ENCODE measurements at places on chromosomes 5 and 9. TPM values are rescaled to one million over a fixed set of nuclear protein-coding genes. Genes with fewer than 3 reads are reported as not detected.
A peak's percentile ranks its signal among the peaks of the same experiment; 100 is the strongest.

GRCh38 chr9:68947842-68948569 is 65.9 kb downstream of the PRKACG start:
- no peak for DNase-seq
- peaks cover 69% of the 10 kb centered on the region for H3K36me3 ChIP-seq
- H3K27ac ChIP-seq: peak overlapping the region; percentile 83

DNA sequence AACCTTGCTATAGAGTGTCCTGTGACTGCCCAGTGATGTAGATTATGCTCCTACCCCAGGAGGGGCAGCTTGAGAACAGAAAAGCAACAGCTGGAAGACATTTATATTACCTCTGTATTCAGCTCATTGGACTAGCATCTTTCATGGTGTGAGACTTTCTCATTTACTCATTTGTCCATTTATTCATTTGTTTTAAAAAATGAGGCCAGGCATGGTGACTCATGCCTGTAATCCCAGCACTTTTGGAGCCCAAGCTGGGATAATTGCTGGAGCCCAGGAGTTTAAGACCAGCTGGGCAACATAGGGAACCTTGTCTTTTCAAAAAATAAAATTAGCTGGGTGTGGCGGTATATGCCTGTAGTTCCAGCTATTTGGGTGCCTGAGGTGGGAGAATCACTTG is 130.0 kb upstream of the LHFPL2 start:
- no peaks in the 10 kb centered on the region for H3K27me3 ChIP-seq
- H3K4me3 ChIP-seq: no peak overlapping the region
- no peak for DNase-seq
- H3K36me3 ChIP-seq: no peaks in the 10 kb centered on the region
- no peaks in the 10 kb centered on the region for H3K4me1 ChIP-seq

GRCh38 chr5:96871027-96871399 is 5.3 kb upstream of the ERAP2 start:
- peaks cover 67% of the 10 kb centered on the region for H3K4me1 ChIP-seq
- peak overlapping the region; percentile 90 for H3K27ac ChIP-seq
- H3K36me3 ChIP-seq: no peaks in the 10 kb centered on the region
- DNase-seq: no peak
- H3K4me3 ChIP-seq: peak overlapping the region; percentile 61

The PRUNE2 gene
- total RNA-seq: 0.27 TPM

The PCDHGA8 gene
- total RNA-seq: 0.07 TPM

The MLANA gene
- not detected for total RNA-seq

The SLCO6A1 gene
- total RNA-seq: not detected

DNA sequence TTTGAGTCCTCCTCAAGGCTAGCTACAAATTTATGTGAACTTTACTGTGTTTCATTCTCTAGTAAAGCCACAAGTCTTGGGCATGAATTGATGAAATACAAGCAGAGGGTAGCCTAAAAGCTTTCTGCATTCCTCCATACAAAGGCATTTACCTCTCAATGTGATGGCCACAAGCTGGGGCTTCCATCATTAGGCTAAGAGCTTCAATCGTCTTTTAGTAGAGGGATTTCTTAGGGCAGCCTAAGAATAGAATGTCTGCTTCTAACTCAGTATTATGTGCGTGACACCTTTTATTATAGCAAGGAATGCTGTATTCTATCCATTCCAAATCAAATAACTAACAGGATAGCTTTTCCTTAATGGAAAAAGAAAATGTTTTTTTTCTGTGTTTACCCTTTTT is 3.7 kb downstream of the PLAC8L1 start:
- no peak overlapping the region for H3K4me3 ChIP-seq
- DNase-seq: no peak
- peaks cover 7% of the 10 kb centered on the region for H3K36me3 ChIP-seq
- H3K27me3 ChIP-seq: no peaks in the 10 kb centered on the region
- H3K4me1 ChIP-seq: no peaks in the 10 kb centered on the region

The CD72 gene
- 11.3 TPM for total RNA-seq

The FAM114A2 gene
- total RNA-seq: 31.2 TPM

DNA sequence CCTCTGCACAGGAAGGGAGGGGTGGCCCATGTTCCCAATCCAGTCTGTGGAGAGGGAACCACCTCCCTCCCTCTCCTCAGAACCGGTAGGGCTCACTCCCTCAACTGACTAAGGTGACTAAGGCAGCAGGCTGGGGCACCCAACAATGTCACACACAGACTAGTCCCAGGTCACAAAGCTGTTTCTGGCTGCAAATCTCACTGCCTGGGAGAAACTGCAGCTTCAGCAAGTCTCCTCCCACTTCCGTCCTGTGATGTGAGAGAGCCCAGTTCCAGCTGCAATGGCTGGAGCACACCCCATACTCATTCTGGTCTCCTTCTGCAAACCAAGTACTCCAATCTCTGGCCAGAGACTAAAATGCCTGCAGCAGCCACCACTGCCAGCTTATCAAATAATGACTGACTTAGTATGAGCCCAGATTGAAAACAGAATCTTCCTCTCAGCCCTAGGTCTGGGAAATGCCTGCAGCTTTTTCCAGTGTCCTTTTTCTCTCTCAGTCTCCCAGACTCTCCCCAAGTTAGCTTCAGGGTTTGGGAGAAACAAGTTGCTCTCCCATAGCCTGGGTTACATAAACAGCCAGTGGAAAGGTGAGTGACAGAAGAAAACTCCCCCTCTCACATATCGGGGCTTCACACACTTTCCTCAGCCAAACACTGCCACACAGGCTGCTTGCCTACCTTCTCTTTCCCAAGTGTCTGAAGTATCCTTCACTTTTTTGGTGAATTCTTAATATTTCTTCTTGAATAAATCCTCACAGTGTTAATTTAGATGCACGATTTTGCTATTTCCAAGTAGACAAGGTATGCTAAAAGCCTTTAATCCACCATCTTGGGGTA is 247.4 kb upstream of the RASA1 start:
- no peak overlapping the region for H3K27ac ChIP-seq
- peaks cover 3% of the 10 kb centered on the region for H3K36me3 ChIP-seq
- H3K4me3 ChIP-seq: no peak overlapping the region
- H3K4me1 ChIP-seq: peaks cover 15% of the 10 kb centered on the region
- peak; percentile 26 for DNase-seq

The GHR gene
- total RNA-seq: not detected

The RGP1 gene
- 17.0 TPM for total RNA-seq

- no peak overlapping the region for H3K27ac ChIP-seq
- H3K36me3 ChIP-seq: no peaks in the 10 kb centered on the region
- DNase-seq: no peak
- no peaks in the 10 kb centered on the region for H3K4me1 ChIP-seq
- H3K27me3 ChIP-seq: no peaks in the 10 kb centered on the region
Observed at GRCh38 chr5:26889815-26890214, 148.6 kb downstream of the CDH9 start.

The STPG3 gene
- 0.48 TPM for total RNA-seq

DNA sequence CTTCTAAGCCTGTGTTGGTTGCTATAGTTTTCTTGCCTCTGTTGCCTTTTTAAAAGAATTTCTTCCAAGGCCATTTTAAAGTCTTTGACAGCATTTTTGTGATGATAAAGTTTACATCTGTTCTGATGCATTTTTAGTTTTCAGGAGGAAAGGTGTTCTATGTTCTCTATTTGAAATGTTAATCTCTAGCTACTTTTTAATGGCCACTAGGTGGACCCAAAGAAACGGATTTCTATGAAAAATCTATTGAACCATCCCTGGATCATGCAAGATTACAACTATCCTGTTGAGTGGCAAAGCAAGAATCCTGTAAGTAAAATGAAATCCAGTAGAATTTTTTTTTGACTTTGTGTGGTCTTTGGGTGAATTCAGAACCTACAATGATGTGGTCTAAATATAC is 60.2 kb downstream of the MELK start:
- peaks cover 3% of the 10 kb centered on the region for H3K4me1 ChIP-seq
- no peak overlapping the region for H3K27ac ChIP-seq
- no peak for DNase-seq
- H3K27me3 ChIP-seq: no peaks in the 10 kb centered on the region

- no peaks in the 10 kb centered on the region for H3K36me3 ChIP-seq
- peak overlapping the region; percentile 78 for H3K4me3 ChIP-seq
- H3K27me3 ChIP-seq: no peaks in the 10 kb centered on the region
- H3K4me1 ChIP-seq: peaks cover 20% of the 10 kb centered on the region
Observed at GRCh38 chr5:132369007-132369473, 470 bp upstream of the SLC22A5 start.

DNA sequence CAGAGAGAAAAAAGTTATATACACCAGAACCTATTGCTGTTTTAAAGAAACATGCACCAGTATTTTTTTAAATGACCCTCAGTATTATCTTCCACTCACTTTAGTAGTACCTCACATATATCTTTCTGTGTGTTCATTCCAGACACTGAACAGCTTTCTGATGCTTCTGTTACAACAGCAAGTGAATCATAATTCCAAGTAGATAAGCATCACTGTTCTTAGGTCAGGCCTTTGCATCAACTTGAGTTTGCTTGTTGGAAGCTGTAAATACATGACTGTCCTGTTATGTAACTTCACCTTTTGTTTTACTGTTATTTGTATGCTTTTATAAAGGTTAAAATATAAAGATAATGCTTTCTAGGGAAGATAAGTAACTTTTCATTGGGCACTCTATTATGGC is 184.4 kb downstream of the ISL1 start:
- DNase-seq: no peak
- no peaks in the 10 kb centered on the region for H3K36me3 ChIP-seq
- no peaks in the 10 kb centered on the region for H3K27me3 ChIP-seq
- no peak overlapping the region for H3K4me3 ChIP-seq
- no peak overlapping the region for H3K27ac ChIP-seq

The UBTD2 gene
- total RNA-seq: 6.6 TPM

GRCh38 chr5:5270958-5271785 is 131.0 kb downstream of the ADAMTS16 start:
- no peak overlapping the region for H3K4me3 ChIP-seq
- no peak overlapping the region for H3K27ac ChIP-seq
- DNase-seq: no peak
- no peaks in the 10 kb centered on the region for H3K36me3 ChIP-seq

DNA sequence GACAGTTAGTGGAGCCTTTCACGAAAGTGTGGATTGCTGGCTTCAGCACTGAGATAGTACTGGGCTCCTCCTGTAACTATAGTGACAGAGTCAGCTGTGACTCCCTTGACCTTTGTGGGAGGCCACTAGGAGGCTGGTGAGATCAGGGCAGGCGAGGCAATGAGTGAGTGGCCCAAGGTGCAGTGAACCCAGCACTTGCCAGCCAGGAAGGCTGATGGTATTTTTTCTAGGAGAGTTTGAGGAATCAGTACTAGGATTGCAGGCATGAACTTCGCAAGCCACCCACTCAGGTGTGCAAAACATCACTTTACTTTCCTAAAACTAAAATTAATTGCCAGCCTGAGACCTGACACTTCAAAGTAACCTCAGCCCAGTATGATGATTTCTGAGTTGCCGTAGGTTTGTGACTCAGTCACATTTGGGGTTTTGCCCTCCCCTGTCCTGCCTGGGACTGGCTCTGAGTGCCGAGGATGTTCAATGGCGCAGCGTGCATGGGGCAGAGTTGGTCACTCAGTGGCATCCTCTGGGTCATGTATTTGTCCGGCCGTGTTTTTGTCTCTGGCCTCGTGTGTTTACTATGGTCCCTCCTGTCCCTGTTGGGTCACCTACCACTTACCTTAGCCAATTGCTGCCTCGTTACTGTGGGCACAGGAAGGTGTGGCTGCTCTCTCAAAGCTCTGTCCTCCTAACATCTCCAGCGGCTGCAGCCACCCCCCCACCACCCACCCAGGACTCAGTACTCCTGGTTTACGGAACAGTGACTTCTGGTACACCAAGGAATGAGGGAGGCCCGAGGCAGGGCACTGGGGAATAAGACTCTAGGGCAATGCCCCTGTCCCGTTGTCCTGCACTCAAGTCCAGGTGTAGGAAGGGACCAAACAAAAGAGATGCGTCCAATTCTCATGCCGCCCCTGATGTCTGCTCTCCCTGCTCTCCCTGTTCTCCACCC is 67.2 kb downstream of the IL31RA start:
- H3K4me3 ChIP-seq: no peak overlapping the region
- no peak for DNase-seq
- no peaks in the 10 kb centered on the region for H3K36me3 ChIP-seq

- no peak overlapping the region for H3K4me3 ChIP-seq
- no peaks in the 10 kb centered on the region for H3K36me3 ChIP-seq
- no peaks in the 10 kb centered on the region for H3K27me3 ChIP-seq
Observed at GRCh38 chr9:133384736-133385321, 8.7 kb downstream of the STKLD1 start.

DNA sequence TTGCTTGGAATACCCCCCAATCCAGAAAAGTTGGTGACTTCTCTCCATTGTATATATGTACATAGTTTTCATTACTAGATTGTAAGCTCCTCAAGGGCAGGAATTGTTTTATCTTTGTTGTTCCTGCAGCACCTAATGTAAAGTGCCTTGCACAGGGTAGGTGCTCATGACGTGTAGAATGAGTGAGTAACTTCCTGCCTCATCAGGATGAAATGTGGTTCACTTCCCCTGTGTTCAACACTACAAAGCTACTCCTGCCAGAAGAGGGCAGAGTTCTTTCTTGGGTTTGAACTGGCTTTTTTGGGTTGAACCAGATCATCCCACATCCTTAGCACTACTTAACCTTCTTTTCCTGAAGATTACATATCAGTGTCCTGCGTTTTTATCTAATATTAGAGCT is 23.9 kb downstream of the GTF3C4 start:
- H3K27ac ChIP-seq: no peak overlapping the region
- peaks cover 51% of the 10 kb centered on the region for H3K36me3 ChIP-seq
- H3K4me1 ChIP-seq: peaks cover 2% of the 10 kb centered on the region
- H3K4me3 ChIP-seq: no peak overlapping the region
- DNase-seq: no peak

GRCh38 chr9:131673531-131673930 is 66.3 kb downstream of the RAPGEF1 start:
- no peaks in the 10 kb centered on the region for H3K27me3 ChIP-seq
- peaks cover 84% of the 10 kb centered on the region for H3K4me1 ChIP-seq
- peak overlapping the region; percentile 60 for H3K27ac ChIP-seq

- H3K36me3 ChIP-seq: no peaks in the 10 kb centered on the region
- no peak for DNase-seq
- H3K27me3 ChIP-seq: peaks cover 46% of the 10 kb centered on the region
- no peak overlapping the region for H3K27ac ChIP-seq
- no peak overlapping the region for H3K4me3 ChIP-seq
Observed at GRCh38 chr9:122457787-122458186, 19.9 kb downstream of the OR1J1 start.

The DHX29 gene
- 17.6 TPM for total RNA-seq

- no peaks in the 10 kb centered on the region for H3K4me1 ChIP-seq
- H3K36me3 ChIP-seq: no peaks in the 10 kb centered on the region
- no peak for DNase-seq
- no peak overlapping the region for H3K4me3 ChIP-seq
- peaks cover 12% of the 10 kb centered on the region for H3K27me3 ChIP-seq
Observed at GRCh38 chr5:68612972-68613371, 397.4 kb downstream of the PIK3R1 start.

The SHROOM1 gene
- total RNA-seq: 9.3 TPM

DNA sequence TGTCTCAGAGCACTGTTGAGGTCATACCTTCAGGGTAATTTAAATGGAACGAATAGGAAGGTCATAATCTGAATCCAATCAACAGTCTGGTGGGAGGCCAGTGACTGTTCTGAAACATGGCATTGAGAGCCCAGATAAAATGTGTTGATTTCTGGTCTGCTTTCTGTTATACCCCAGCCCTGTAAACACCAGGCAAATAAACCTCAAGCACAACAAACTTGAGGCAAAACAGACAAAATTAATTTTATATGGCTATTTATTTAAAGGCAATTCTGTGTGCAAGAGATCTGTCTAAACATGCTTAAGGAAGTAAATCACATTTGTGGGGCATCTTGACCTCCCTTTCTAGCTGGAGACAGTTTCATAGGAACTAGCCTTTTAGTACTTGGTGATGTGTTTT is 140.9 kb upstream of the SPEF2 start:
- peaks cover 14% of the 10 kb centered on the region for H3K36me3 ChIP-seq
- no peak for DNase-seq
- H3K27me3 ChIP-seq: no peaks in the 10 kb centered on the region
- peaks cover 10% of the 10 kb centered on the region for H3K4me1 ChIP-seq
- H3K4me3 ChIP-seq: no peak overlapping the region
- no peak overlapping the region for H3K27ac ChIP-seq
